ENCODE measurements at places on chromosomes 3 and 15.

GRCh38 chr15:98154863-98155262, 194.4 kb downstream of the ARRDC4 start:
- DNase-seq, result peak; percentile 92

DNA sequence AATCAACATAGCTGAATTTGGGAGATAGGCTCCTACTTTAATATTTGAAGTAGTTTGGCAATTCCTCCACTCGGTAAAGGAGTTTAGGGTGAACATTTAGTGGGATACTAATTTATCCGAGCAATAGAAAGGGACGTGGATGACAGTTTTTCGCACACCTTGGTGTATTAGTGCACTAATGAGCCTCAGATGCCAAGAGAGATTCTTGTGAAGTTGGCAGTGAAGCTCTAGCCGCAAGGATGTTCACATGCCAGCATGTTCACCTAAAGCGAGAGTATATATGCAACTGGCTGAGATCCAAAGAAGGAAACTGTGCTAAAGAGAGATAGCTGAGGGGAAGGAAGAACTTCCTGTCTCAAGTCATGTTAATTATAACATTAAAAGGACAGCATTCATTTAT, 58.5 kb downstream of the TGFBR2 start:
- no peak for DNase-seq

DNA sequence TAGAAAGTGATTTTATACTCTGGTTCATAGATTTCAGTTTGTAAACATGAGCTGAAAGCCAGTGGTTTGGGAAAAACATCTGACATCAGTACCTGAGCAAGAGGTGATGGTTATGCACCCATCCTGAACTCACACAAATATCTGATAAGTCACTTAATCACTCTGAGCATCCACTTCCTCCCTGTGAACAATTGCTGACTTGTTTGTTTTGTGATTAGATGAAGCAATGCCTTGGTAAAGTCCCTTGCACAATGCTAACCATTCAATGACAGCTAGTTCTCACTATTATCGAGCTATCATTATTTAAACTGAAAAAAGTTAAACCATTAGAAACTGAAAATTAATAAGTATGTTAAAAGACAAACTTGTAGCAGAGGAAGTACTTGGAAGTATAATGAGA, 303.0 kb downstream of the PLOD2 start:
- DNase-seq, result peak; percentile 6

GRCh38 chr15:62648954-62649353, 393.6 kb upstream of the TPM1 start:
- no peak for DNase-seq

GRCh38 chr15:97717806-97718205, 242.7 kb upstream of the ARRDC4 start:
- no peak for DNase-seq

GRCh38 chr3:81749265-81749664, 12.2 kb downstream of the GBE1 start:
- no peak for DNase-seq

- peak; percentile 96 for DNase-seq
Observed at GRCh38 chr15:62112616-62113593, 46.1 kb downstream of the C2CD4A start.

DNA sequence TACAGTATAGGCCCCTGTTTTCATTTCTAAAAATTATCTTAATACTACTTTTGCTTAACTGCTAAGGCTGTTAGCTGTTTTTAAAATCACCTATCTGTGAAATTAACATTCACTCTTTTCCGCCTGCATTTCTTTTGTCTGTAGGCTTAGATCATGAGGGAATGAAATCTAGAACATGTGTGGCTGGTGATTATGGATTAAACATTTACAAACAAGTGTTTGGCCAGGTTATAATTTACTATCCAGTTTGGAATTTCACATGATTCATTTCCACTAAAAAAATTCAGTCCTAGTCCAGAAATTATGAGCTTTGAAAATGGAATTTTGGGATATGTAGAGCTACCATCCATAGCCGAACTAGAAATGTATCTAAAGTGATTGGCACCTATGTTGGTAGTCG, 39.1 kb downstream of the GOLM2 start:
- peak; percentile 73 for DNase-seq

- DNase-seq, result no peak
Observed at GRCh38 chr15:80026754-80027153, 32.7 kb upstream of the ZFAND6 start.

DNA sequence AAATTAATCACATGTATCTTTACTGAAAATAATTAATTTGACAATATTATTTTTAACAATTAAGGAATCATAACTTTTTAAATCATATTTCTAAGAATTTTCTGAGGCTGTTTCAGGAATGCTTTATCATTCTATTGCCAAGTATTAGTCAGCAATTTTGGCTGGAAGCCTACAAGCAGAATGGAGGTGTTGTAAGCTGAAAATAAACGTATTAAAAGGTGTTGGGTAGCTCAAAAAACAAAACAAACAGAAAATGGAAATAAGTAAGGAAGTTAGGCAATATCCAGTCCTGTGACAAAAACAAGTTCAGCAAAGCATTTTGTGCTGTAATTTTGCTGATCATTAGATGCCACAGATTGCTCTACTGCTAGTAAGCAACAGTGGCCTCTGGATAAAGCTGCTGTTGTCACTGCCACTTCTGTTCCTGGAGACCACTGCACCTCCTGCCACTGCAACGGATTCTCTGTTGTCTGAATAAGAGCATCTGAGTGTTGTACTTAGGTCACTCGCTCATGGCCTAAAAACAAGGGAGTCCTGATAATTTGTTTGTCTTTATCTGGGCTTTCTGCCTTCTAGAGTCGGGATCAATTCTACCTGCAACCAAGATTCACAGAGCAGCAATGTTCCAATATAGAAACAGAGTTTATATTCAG, 63.5 kb upstream of the SLITRK3 start:
- DNase-seq, result peak; percentile 10

DNA sequence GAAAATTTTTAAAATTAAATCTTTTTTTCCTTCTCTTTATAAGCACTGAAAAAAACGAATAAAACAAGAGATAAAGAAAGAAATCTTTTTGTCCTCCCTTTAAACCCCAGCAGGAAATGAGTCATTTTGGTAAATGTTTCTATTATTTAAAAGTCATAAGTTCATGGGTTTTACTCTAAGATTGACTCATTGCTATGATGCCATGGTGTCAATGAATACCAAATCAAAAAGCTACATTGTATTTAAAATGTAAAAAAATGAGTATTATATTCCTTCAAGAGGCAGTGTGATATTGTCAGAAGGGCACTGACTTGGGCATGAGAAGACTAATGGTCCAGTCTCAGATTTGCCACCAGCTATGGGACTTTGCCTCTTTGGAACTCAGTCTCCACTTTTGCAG, 303.4 kb upstream of the DNAJC19 start:
- peak; percentile 60 for DNase-seq

DNA sequence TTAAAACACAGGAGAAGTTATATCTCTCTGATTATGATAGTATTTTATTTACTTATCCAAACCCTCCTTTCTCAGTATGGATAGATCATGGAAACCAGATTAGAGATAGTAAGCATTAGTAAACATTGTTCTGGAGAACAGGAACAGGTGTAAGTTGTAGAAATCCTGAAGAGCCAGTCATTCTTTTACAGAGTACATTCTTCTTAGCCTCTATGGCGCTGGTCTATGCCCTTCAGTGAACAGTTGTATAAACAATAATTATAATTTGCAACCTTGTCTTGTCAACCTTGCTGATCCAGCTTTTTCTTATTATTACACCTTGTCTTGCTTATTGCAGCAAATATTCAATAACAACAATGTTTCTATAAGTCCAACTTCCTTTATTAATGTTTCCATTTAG, 47.4 kb downstream of the SLC15A2 start:
- DNase-seq, result no peak

DNA sequence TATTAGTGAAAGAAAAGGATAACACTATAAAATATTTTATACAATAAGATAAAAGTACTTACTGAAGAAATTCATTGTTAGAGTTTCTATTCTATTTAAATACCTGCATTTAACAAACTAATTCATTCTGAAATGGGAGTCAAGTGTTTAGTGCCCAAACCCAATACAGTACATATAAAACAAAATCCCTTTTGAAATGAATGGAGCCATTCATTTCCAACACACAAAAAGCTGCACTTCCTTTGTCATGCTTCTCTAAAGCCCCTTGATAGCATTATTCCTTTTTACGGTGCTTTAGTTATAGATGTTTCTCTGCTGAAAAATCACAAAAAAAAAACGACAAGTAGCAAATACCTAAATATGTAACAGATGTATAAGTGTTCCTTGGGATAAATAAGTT, 596.3 kb downstream of the ZIC1 start:
- DNase-seq, result no peak

GRCh38 chr15:36133742-36134141, 445.7 kb upstream of the CDIN1 start:
- DNase-seq, result no peak

DNA sequence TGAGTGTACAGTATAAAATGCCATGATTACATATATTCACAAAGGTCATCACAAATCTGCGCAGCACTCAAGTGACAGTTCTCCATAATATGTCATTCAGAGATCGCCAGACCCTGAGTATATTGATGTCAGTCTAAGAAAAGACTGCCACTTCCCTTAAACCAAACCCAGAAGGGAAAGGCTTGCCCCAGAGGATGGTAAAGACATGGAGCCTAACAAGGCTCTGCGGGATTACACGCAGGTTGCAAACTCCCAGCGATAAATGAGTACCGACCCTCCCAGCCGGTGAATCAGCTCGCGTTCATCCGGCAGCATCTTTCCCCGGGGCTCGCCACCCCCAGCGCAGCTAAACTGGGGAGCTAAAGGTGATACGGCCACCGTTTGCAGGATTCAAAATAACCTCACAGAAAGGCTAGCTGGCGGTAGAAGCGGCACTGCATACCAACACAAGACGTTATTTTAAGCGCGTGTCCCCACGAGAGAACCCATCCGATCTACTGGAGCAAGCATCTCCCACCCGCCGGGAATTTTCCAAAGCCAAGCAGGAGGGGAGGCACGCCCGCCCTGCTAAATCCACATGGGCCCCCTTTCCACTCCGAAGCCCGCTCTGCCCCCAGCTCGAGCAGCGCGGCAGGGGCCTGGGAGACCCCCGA, 643 bp downstream of the MYO5A start:
- DNase-seq, result peak; percentile 44

DNA sequence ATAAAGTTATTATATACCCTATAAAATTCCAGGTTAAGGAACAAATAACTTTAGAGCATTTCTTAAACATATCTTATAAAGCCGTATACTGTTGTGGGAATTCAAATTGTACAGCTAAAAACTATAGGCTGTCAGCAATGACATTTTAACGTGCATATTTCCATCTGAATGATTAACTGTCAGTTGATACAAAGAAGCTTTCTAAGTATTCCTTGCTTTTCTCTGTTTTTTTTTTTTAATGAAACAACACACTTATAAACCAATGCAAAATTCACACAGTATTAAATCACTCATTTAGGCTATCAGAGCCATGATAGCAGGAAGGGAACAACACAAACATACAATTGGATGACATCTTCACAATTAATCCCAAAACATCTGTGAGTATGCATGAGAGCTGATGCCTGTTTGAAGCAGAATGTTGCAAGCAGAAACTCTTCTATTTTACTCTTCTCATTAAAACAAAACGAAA, 61.9 kb downstream of the CTDSPL start:
- DNase-seq, result no peak

- peak; percentile 62 for DNase-seq
Observed at GRCh38 chr3:156509189-156510174, 45.4 kb downstream of the SSR3 start.

GRCh38 chr3:32871273-32871672, 53.5 kb downstream of the TRIM71 start:
- DNase-seq, result no peak

DNA sequence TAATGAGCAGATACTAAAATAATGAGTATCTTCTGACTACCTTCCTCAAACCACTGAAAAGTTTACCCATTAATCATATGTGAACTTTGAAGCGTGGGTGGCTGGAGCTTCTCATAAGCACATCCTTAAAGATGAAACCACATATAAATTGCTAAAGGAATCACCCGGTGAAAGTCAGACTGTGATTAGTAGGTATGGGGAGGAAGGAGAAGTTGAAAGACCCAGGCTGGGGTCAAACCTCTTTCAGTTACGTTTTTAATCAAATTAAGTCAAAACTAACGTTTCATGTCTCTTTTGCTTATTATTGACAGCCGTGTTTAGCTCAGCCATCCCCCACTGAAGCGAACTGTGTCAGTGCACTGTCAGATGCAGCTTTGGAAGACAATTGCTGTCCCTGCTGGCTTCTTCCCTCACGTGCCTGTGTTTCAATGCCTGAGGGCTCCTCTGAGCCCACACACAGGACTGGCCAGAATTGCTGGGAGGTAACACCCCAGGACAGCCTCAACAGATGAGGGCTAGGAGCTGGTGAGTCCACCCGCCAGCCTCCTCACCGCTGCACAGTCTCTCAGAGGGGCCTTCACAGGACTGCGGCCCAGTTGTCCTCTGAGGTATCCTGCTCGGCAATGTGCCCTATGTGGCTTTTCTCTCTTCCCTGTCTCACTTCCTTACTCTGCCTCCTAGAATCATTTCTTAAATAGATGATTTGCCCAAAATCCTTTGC, 29.3 kb upstream of the SH3BP5 start:
- peak; percentile 75 for DNase-seq

DNA sequence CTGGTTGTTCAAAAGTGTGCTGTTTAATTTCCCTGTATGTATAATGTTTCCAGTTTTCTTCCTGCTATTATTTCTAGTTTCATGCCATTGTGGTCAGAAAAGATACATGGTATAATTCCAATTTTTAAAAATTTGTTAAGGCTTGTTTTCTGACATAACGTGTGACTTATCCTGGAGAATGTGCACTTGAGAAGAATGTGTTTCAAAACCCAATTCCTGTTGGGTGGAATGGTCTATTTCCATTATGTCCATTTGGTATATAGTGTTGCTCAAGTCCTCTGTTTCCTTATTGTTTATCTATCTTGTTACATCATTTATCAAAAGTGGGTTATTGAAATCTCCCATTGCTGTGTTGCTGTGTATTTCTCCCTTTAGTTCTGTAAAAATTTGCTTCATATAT, 215.4 kb downstream of the GREM1 start:
- no peak for DNase-seq

DNA sequence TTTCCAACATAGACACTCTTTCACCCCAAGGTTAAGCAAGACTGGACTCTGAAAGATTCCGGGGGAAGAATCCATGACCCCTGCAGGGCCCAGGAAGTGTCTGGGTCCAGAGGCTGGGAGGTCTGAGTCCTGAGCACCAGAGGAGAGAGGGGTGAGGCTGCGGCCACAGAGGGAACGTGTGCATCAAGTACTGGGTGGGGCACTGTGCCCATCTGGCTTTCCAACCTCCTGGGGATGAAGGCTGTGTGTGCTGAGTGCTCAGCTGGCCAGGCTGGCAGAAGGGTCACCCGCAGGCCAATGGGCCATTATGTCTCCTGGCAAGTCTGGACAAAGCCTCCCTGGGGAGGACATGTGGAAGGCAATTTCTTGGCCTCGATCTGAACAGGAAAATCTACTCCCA, 3.3 kb downstream of the CHRNA3 start:
- DNase-seq, result no peak

DNA sequence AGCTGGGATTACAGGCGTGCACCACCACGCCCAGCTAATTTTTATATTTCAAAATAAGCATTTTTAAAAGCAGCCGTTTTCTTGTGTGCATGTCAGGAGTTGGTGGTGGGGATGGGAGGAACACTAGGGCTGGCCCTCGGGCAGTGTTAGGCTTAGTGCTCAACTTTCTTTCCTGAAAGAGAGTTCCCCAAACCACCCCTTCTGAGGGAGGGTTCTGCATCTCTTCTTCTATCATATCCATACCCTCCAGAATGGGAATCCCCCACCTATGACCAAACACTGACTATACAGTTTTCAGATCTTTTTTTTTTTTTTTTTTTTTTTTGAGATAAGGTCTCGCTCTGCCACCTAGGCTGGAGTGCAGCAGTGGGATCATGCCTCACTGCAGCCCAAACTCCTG, 12.5 kb downstream of the PFKFB4 start:
- no peak for DNase-seq
